T-helper 1 cell (primary cell): ENCODE measurements at places on chromosomes 3 and 15.

GRCh38 chr15:92326236-92326635, 67.4 kb upstream of the ST8SIA2 start:
- no peak for DNase-seq

DNA sequence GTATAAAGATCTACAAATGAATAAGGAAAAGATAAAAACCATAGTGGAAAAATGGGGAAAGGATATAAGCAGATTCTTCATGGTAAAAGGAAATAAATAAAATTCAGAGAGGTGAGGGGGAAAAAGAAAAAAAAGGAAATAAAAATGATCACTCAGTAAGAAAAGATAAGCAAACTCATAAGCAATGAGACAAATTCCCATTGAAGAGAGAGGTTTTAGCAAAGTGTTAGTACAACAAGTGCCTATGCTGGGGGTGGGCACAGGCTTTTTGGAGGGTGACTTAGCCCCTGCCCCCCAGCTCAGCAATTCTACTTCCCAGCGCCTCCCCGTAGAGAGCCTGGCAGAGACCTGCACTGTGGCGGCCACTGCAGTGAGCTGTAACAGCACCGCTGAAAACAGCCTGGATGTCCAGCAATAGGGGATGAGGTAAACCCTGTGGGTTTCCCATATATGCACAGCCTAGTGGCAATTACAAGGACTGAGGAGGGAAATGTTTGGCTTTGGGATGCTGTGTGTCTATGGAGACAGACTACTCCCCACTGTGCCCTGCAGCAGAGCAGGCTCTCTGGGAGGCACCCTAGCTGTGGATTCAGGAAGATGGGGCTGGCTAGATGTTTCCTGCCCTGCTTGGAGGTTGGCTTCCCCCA, 23.7 kb upstream of the SFMBT1 start:
- DNase-seq = no peak

- no peak for DNase-seq
These were observed 24.7 kb upstream of the KLHL6 start for GRCh38 chr3:183579967-183580900.

DNA sequence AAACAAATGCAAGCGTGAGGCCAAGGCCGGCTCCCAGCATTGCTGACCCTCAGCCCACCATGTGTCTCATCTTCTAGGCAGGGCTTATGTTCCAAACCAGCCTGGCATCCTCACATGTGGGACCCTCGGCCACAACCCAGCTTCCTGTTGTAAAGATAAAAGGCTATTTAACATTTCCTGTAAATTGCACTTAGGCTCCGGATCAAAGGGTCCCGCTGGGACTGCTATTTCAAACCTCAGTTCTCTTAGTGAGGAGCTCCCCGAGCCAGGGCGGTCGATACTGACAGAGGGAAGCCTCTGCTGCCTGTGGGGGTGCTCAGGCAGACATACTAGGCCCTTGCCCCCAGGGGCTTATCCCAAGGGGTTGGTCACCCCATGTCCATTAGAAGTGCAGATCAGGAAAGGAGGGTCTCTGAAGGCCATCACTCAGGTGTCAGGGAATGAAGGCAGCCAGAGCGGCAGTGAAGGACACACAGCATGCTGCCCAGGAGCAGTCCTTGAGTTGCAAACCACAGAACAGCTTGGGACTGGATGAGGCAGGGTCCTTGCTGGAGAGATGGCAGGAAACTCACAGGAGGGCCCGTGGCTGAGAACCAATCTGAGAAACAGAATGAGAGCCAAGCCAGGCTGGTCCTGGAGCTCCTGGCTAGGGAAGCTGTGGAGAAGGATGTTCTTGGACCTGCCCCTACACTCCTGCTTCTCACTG, 239.9 kb downstream of the TLE3 start:
- DNase-seq = no peak

- DNase-seq = no peak
These were observed 27.4 kb downstream of the TCAIM start for GRCh38 chr3:44365952-44366351.

- no peak for DNase-seq
These were observed 236.4 kb downstream of the LPP start for GRCh38 chr3:188390343-188390718.

DNA sequence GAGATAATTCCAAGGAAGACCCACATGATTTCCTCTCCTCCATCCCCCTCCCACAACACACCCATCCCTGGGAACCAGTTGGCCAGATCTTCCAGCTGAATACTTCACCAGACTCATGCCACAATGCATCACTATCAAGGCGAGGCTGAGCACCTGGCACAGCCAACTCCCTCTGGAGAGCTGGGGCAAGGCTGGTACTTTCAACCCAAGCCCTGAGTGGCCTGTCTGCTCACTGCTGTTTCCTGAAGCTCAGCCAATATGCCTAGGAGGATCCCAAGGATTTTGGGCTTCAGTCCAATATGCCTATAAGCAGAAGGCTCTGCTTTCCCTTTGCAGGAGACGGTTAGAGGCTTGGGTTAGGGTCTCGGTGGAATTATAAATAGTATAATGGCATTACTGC, 90.9 kb upstream of the NEO1 start:
- no peak for DNase-seq

DNA sequence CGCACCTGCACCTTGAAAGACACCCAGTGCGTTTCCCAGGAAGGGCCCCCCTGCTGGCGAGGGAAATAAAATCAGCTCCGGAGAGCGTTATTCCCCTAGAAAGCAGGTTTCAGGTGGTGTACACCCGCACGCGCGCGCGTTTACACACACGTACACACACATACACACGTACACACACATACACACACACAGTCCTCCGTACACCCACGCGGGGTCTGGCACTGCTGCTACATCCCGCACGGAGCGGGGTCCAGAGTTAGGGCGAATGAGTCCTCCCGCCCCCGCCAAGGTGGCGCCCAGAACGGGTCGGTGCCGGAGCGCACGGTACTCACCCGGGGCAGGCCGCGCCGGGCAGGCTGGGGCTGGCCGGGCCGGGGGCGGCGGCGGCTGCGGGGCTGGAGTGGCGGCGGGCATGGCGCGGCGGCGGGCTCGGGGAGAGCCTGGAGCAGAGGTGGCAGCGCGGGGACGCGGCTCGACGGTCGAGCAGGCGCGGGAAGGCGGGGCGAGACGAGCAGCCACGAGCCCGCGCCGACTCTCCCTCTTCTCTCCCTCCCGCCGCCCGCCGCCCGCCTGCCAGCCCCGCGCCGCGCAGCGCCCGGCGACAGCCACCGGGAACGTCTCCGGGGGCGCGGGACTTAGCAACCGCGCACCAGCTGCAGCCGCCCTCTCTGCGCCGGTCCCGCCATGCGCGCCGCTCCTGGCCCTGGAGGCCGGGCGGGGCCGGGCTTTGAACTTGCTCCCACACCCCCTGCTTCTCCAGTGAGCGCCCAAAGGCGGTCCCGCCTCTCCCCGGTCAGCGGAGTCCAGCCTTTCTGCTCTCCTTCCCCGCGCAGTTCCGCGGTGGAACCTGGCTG, at the start of gene DCLK3:
Gene DCLK3 (minus strand): TSS at position 704 of the 854 bp plus-strand sequence. CDS start 290 bp downstream, at position 414.
- no peak for DNase-seq

GRCh38 chr3:23928524-23928923, 11.6 kb downstream of the RPL15 start:
- no peak for DNase-seq

- no peak for DNase-seq
These were observed 44.9 kb downstream of the SPATA16 start for GRCh38 chr3:173096140-173096539.

DNA sequence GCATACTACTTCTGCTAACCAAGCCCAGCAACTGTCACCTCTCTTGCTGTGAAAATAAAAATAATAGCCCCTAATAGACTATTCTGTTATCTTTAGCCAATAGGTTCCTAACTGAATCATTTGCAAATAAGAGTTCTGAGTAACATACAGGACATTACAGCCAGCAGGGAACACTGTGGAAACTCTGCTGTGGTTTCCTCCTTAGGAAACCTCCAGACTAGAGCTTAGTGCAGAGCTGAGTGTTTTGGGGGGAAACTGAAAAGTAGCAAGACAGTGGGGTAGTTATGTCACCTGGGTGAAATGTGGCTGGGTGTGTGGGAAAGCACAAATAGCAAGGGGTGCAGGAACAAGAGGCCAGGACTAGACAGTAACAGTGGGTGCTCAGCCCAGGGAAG, 32.4 kb downstream of the DZIP1L start:
- DNase-seq = no peak

DNA sequence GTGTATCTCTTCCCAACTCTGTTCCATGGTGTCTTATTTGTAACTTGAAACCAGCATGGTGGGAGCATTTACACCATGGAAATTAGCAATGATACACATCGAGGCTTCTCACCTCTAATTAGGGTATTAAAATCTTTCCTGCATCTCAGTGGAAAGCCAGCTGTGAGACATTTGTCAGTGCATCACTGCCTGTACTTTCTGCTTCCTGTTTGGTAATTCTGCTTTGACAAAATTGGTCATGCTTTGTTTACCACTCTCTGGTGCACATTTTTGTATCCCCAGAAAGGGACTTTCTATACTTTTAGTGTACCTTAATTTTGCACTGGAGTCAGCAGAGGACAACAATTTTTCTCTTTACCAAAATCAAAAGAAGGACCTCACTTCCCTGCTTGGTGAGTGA, 402.1 kb downstream of the PDCD6IP start:
- DNase-seq = no peak

GRCh38 chr3:19065027-19065426, 83.3 kb upstream of the KCNH8 start:
- no peak for DNase-seq

DNA sequence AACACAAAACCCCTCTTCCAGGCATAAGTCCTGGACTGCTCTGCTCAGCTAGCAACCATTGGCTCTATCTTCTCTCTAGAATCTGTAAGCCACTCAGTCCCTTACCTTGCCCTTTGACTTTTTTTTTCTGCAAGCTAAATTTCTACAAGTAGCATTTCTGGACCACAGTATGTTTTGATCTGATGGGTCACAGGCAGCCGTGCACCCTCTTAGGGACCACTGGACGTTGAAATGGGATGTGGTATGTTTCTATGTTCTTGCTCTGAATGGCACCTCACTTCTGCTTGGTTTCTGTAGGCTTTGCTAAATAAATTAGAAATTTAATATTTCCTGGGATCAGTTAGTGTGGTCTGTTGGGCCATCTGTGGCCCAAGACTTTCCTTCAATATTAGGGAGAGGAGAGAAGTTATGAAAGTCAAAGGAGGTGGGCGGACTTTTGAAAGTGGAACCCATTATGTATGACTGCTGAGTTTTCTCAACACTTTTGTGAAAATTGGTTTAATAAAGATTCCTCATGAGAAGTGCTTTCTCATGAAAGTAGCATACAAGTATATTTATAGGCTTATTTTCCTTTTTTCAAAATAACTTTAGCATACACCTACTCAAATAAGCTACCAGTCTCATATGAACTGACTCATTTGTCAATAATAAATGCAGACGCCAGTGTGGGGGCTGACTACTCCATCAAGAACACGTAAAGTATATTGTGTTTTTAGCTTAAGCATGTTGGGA, 18.4 kb upstream of the TIPARP start:
- DNase-seq = no peak

GRCh38 chr15:74303741-74304309, 63.6 kb downstream of the CYP11A1 start:
- DNase-seq = no peak

- no peak for DNase-seq
These were observed 22.2 kb downstream of the HEG1 start for GRCh38 chr3:125033616-125034015.

GRCh38 chr15:31802761-31803160, 227.6 kb upstream of the CHRNA7 start:
- no peak for DNase-seq

- no peak for DNase-seq
These were observed 245.4 kb downstream of the GBE1 start for GRCh38 chr3:81516042-81516441.

GRCh38 chr3:134699721-134700120, 48.9 kb upstream of the KY start:
- DNase-seq = no peak

DNA sequence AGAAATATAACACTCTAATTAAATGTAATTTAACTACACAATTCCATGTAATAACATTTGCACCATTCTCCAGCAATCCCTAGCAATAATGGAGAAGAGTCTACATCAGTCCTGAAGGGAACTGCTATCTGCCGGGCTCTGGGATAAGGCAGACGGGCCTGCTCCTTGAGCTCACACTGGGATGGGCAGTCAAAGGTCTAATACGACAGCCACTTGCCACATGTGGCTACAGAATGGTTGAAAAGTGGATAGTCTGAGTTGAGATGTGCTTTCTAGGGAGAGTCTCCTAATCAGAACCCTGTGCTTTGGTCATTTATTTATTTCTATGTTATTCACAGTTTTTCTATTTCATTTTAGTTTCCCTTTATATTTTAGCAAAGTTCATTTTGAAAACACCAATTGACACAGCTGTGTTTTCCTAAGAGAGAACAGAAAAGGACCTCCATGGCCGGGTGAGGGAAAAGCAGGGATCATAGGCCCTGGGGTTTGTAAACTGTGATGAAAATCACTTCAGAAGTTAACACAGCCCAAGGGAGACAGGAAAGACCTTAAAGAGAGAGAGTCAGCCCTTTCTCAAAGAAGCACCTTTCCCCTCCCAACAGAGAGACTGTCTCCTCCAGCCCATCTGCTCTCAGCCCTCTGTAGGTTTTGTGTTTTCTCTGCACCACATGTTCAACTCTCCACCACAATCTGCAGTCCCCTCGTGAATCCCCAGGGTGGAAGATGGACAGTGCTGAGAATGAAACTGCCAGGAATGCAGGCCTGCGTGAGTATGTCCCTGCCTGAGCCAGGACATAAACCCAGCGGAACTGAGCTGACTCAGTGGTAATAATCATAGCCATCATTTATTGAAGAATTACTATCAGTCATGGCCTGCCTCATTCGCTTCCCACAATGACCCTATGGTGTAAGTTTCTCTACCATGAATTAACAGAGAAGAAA, 11.6 kb downstream of the FSIP1 start:
- DNase-seq = no peak

DNA sequence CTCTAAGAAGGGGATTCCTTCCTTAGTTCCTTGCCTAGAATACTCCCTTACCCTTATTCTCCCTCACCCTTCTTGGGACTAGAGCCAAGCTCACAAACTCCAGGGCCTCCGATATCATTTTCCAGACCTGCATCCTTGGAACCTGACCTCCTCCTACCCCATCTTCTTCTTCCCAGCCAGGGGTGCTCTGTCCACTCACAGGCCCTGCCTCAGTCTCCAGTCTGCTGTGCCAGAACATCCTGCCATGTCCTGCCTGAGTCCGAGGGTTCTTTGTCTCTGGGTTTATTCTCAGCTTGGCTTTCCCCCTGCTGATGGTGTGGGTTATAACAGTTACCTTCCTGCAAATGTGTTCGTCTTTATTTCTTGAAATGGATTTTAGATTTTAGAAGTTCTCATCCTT, 59.9 kb upstream of the MCF2L2 start:
- DNase-seq = no peak

- DNase-seq = no peak
These were observed 1.2 kb downstream of the PRR20G start for GRCh38 chr3:127286571-127287140.
